Activated CD8-positive, alpha-beta T cell treated with anti-CD3 and anti-CD28 coated beads for 36 hours (primary cell): ENCODE measurements at places on chromosomes 4 and X.
A peak's percentile ranks its signal among the peaks of the same experiment; 100 is the strongest.

- no peak for DNase-seq
Observed at GRCh38 chrX:15855568-15856221, 1.1 kb upstream of the AP1S2 start.

DNA sequence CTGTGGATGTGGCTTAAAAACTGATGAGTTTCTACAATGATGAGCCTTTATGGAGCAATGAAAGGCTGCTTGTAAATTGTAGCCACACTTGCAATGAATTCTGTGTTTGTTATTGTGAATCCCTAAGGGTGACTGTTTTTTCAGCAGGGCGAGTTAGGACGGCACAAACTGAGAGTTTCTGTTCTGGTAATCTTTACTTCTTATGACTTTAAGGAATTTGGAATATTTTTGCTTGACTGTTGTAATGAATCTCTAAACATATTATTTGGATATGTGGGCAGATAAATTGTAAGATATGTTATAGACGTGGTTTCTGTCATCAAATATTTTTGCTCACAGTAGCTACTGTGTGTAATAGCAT lies 22.2 kb downstream of the RBPJ start:
- no peak for DNase-seq

DNA sequence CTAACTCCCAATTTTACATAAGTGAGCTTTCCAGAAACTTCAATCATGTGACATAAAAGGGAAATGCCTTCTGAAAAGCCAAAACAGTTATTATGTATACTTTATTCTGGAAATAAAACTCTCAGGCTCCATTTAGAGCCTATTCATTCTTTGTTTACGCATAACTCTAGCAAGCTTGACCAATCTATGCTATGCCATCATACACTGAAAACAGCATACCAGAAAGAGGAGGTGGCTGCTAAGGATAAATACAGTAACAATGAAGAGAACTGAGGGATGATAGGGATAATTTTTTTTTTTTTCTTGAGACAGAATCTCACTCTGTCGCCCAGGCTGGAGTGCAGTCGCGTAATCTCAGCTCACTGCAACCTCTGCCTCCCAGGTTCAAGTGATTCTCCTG lies 24.4 kb downstream of the CDKL2 start:
- DNase-seq: no peak

DNA sequence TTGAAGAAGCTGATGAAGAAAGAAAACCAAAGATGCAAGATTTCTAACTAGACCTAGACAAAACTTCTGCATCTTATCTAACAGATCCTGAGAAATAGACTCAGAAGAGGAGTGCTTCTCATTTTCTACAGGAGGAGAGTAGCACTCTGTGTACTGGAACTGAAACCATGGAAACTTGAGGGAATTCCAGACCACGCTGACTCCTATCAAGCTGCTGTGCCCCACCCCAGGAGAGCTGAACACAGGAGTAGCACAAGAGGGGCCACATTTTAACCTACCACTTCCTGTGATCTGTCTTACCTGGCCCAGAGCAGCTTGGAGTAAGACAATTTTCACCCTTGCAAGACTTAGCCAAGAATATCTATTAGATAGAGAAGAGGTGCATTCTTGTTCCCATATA lies 248.9 kb downstream of the SCFD2 start:
- DNase-seq: no peak

- no peak for DNase-seq
Observed at GRCh38 chr4:121693450-121693849, 3.3 kb downstream of the ANXA5 start.

- no peak for DNase-seq
Observed at GRCh38 chr4:25843340-25844097, 19.3 kb downstream of the SEL1L3 start.

DNA sequence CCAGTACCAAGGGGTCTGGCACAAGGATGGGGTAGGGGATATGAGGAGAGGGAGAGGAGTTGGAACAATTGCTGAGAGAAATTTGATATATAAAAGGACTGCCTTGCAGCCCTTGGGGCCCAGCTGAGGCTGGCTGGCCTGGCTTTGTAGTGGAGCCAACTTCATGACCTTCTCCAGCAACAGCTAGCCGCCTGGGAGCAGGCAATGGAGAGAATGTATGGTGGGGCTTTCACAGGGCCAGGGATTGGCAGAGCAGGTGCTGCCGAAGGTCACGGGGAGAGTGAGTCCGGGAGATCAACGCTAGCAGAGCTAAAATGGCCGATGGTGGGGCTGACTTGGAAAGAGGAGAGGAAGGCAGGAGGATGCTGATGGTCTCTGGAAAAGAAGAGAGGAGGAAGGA lies 120.4 kb upstream of the SMIM10 start:
- DNase-seq: no peak

- peak; percentile 52 for DNase-seq
Observed at GRCh38 chrX:41733939-41734338, 10.0 kb downstream of the GPR82 start.

DNA sequence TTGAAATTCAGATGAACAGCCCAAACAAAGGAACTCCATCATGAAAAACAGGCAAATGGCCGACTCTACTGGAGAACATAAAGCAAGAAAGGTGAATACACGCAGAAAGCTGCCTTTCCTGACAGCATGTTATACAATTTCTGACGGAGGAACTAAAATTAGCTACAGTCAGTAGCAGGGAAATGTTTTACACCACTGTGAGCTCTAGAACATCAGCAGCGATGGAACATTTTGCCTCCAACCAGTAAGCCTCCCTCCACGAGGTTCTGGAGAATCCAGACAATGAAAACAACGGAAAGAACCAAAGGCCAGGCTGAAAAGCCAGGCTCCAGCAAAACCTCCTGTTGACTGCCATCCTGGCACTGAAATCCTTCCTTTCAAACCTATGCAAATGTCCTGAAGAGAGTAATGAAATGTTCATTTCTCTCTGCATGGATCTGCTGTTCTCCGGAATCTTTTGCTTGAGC lies 78.9 kb downstream of the IRF2 start:
- DNase-seq: no peak

GRCh38 chr4:182405087-182405486 lies 161.9 kb downstream of the TENM3 start:
- DNase-seq: no peak

GRCh38 chr4:83454686-83455085 lies 937 bp downstream of the HELQ start:
- peak; percentile 13 for DNase-seq

GRCh38 chr4:72767618-72768302 lies 198.7 kb upstream of the ADAMTS3 start:
- DNase-seq: no peak
